CD8-positive, alpha-beta T cell (primary cell): ENCODE measurements at places on chromosomes 16 and 17. TPM values are rescaled to one million over a fixed set of nuclear protein-coding genes. Genes with fewer than 3 reads are reported as not detected.

DNA sequence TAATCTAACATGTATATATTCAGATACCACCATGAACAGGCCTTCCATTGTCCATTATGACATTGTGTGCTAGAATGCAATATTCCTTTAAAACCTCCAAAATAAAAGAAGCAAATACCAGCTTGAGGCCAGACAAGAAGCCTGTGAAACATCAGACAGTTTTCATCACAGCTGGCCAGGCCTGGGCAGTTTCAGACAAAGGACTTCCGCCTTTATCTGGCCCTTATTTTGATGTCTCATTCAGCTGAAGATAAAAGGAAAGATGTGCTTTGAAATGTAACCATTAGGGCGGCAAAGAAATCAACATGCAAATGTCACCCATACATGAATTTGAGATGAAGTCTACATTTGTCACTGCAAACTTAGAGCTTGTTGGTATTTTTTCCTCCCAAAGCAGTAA lies 737.5 kb downstream of the KCNJ2 start:
- no peak for DNase-seq

DNA sequence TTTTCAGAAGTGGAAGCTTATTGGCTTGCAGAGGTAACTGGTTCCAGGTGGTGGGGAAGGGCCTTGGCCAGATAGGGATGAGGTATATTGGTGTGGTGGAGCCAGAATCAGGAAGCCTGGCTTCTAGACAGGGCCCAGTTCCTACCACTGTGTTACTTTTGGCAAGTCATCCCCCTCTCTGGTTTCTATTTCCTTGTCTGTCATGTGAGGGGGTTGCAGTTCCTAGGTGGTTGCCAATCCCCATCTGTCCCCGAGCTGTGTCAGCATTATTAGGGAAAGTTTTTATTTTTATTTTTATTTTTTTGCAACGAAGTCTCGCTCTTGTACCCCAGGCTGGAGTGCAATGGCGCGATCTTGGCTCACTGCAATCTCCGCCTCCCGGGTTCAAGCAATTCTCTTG lies 3.0 kb downstream of the SMCR8 start:
- no peak for DNase-seq

DNA sequence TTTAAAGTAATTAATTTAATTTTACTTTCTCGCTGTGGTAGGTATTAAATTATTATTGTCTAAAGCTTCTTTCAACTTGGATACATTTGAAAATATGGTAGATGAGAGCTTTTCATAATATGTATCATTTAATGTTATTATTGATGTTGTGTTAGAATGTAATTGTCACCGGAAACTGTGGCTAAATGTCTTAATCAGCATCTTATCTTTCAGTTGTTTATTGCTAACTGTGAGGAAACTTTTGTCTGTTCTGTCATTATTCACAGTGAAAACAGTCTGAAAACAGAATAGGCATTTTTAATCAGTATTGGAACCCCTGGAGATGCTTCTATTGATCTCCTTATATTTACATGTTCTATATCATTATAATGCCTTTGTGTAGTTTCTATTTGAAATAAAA lies 120.7 kb downstream of the STXBP4 start:
- DNase-seq, result no peak

GRCh38 chr16:3812469-3813172 lies 67.9 kb downstream of the CREBBP start:
- no peak for DNase-seq

DNA sequence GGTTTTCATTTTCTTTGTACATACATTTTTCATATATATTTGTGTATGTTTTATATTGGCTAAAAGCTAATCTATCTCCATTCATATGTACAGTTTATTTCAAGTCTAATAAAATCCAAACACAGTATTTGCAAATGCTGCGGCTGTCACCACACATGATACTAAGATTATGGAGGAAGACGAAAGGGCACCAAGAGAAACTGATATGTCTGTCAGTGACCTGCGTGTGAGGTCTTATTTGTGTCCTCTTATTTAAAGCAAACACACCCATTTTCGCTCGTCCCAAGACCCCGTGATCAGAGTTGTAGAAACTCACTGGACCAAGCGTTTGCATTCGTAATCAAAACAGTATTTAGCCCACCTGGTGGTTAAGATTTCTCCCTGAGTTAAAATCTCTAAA lies 8.2 kb downstream of the MLYCD start:
- DNase-seq, result no peak

The KRT27 gene
- not detected for total RNA-seq
